ENCODE measurements at places on chromosomes 3 and 15.

GRCh38 chr15:78341057-78341987 is 1.2 kb downstream of the CRABP1 start:
- DNase-seq, result no peak

- DNase-seq, result no peak
Measured at GRCh38 chr15:60070838-60071493, 66.9 kb downstream of the FOXB1 start.

DNA sequence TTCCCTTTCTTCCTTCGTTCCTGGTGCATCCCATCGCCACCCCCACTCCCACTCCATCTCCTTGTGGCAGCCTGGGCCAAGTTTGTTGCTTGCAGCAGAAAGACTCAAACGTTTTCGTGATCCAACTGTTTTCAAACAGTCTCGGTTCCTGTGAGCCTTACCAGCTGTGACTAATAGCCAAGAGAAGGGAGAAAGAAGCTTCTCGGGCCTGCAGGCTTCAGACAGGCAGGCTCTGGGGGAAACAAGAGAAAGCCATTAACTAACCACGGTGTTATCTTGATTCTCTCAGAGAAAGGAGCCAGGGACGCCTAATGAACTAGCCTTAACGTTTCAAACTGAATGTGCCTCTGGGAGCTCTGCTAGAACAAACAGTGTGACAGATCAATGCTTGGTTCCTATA is 742.0 kb downstream of the NR2F2 start:
- no peak for DNase-seq

- DNase-seq, result no peak
Measured at GRCh38 chr3:57974796-57975388, 33.3 kb upstream of the FLNB start.

GRCh38 chr3:69052472-69052898 is 352 bp upstream of the TMF1 start:
- no peak for DNase-seq

GRCh38 chr15:84862214-84862975 is 22.1 kb upstream of the SLC28A1 start:
- no peak for DNase-seq

GRCh38 chr15:58505581-58505980 is 73.8 kb downstream of the LIPC start:
- no peak for DNase-seq
